RCC 7860 (cell line): ENCODE measurements at places on chromosomes 12 and 14.
A peak's percentile ranks its signal among the peaks of the same experiment; 100 is the strongest.

DNA sequence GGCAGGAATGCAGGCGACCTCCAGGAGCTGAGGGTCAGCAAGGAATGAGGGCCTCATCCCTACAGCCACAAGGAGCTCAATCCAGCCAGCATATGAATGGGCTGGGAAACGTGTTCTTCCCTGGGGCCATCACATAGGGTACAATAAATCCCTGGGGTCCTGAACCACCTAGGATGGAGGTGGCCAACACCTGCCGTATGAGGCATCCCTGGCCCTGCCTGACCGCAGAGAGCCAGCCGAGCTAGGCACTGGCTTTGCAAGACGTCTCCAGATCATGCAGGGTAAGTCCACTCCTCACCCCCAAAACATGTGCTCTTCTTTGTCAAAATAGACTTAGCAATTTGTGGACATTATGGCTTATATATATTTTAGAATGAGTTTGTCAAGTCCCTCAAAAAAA, 303.7 kb upstream of the DIO3 start:
- no peak for DNase-seq

DNA sequence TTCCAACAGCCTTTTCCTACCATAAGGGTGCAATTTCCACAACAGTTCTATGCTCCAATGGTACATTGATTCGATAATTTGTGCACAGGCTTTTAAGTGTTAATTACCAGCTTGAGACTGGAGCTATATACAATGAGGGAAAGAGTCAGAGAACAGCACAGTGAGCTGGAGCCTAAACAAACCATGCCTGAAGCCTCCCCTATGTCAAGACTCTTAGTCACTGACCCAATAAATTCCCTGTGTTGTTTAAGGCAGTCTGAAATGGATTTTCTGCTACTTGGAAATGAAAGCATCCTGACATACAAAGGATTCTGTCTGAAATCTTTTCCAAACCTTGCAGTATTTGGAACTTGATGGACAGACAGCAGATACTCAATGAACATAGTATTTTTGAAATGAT, 149.0 kb downstream of the EFCAB11 start:
- no peak for DNase-seq

- DNase-seq = no peak
Observed at GRCh38 chr12:49225576-49226166, 36.8 kb upstream of the TUBA1A start.

GRCh38 chr14:38517426-38517825, 261.5 kb upstream of the CLEC14A start:
- DNase-seq = no peak

GRCh38 chr12:11794751-11795150, 145.3 kb downstream of the ETV6 start:
- peak; percentile 43 for DNase-seq

DNA sequence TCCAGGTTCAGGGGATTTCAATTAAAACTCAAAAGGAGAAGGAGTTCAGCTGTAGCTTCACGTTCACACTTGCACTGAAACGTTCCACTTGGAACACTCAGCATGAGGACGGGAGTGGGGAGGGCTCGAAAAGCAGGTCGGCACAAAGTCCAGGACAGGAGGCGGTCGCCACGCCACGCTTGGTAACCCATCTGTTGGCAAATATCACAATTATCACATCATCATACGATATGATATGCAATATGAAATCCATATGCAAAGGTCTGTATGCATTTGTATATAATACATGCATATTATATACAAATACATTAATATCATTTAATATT, 17.2 kb downstream of the ADGRD1 start:
- DNase-seq = no peak

DNA sequence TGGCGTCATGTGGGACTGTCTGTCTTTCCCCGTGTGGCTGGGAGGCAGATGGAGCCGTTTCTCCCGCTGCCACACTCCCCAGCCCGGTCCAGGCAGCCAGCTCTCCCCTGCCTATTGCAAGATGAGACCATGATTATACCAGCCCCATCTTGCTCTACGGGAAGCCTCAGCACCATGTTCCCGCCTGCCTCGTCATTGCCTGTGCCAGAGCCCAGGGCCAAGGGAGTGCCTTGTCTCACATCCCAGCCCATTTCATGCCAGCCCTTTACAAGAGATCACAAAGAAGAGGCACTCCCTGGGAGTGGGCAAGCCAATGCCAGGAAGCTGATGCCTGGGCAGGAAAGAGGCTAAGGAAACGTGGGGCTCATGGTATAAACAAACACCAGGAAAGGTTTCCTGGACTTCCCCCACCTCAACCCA, 23.9 kb downstream of the GPR68 start:
- no peak for DNase-seq

DNA sequence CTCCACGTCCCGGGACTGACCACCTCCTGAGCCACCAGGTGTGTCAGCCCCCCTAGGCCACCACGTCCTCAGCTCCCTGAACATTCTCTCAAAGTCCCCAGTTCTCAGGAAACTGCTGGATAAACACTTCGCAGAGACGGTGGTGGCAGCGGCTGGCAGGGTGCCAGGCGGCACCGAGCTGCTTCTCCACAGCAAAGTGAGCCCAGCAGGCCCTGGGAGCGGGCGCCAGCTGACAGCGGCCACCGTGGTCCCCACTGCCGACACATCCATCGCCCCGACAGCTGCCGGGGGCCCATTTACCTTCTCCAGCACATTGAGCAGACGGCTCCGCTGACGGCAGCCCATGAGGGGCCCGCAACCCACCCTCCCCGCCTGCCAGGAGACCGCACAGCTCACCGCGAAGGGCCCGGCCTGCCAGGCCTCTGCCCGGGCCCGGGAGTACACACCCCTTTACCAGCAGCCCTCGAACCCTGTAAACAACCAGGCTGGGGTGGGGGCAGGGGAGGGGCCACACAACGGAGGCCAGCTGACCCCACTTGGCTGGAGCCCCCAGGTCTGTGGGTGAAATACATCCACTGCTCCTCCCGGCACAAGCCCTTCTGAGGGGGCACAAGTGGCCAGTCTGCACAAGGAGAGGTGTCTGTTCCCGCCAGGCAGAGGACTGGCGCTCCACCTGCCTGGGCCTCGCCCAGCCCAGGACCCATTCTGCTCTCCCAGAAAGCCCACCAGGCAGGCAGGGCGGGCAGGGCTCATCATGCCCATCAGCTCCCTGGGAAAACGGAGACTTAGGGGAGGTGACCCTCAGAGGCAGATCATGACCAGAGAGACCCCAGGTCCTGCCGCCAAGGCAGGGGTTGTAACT, 10.5 kb downstream of the AKT1 start:
- DNase-seq = no peak

DNA sequence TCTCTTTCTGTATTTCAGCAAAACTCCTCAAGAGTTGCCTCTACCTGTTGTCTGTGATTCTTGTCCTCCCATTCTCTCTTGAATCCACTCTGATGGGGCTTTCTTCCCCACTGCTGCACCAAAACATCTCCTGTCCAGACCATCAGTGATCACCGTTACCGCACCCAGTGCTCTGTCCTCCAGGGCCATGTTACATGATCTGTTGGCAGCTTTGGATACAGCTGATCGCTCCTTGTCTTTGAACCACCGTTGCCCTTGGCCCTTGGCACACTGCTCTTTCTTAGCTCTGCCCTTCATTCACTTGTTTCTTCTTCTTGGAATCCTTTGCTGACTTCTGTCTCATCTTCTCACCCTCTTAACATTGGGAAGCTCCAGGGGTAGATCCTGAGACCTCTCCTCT, 333.7 kb upstream of the FKBP4 start:
- DNase-seq = no peak

DNA sequence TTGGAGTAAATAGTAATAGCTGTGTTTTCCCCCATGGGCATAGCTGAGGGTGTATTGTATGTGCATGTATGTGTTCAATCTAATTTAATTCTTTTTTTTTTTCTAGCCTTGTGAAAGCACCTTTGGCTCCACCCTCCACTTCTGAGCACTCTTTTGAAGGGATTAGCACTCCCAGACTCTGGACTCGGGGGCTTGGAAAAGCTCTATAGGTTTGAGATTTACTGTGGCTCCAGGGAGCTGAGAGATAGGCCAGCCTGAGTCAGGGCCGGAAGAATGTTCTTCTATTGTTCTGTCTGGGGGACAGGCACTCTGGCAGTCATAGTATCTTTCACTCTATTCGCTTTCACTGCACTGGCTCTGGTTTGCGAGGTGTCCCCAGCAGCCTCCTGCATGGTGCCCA, 540.0 kb upstream of the TBX3 start:
- no peak for DNase-seq

DNA sequence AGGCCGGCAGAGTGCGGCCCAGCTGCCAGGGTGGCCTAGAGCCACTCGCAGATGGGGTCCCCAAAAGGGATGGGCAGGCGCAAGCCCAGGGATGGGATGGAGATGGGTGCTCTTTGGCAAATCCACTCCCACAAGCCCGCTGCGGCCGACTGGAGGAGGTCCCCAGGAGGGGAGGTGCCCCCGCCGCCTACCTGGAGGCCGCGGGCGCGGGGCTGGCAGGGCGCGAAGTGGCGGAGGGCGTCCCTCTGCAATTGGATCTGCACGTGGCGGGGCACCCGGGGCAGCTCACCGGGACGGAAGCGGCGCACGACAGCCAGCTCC, 730 bp downstream of the PPP1R3E start:
- DNase-seq = no peak

DNA sequence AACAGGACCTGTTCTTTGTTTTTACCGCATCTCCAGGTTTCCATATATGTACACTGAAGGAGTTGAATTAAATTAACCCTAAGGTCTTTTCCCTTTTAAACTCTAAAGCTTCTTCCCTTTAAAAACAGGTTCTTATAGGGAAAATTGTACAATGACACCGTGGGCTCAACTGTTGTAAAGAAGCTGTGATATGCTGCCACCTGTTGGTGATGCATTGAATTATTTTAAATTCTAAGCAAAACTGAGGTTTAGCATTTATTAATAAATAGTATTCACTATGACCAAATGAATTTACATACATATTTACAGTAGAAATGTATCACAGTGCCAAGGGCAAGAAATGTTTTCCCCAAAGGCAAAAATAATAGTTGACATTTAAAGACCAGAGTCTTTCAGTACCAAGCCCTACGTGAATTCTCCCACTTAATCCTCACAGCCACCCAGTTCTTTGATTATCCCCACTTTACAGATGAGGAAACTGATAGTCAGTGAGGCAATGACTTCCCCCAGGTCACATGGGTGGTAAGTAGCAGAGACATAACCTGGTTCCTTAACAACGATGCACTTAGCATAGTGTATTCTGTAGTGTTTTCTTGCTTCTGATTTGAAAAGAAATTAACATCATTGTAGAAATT, 35.7 kb upstream of the TMEM263 start:
- peak; percentile 31 for DNase-seq

DNA sequence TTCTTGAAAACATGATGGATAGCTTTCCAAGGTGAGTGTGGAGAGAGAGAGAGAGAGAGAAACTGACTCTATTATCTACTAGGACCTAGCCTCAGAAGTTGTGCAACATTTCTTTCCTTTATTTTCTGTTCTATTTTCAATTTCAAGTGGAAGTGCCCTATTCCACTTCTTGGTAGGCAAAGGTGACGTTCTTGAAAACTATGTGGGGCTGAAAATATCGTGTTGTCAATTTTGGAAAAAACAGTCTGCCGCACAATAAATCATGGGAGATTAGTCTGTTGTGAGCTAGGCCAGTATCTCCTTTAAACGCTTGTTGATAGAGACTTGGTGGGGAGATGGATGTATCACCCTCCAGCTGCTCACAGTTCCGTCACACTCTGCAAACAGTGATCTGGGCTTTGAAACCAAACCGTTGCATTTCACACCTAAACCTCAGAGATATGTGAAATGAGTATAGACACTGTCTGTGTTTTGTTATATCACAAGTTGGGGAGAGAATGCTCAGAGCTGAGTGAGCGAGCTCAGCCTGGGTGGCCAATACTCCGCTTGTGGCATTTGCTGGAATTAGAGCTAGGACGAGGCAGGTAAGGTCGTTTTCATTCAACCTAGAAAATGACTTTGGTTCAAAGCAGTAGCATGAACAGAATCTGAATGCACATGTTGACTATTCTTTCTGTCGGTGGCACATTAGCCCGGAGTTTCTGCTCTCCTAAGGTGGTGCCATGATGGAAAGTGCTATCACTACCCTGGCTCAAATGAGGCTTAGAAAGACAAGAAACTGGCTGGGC, 75.1 kb upstream of the ST8SIA1 start:
- DNase-seq = no peak

DNA sequence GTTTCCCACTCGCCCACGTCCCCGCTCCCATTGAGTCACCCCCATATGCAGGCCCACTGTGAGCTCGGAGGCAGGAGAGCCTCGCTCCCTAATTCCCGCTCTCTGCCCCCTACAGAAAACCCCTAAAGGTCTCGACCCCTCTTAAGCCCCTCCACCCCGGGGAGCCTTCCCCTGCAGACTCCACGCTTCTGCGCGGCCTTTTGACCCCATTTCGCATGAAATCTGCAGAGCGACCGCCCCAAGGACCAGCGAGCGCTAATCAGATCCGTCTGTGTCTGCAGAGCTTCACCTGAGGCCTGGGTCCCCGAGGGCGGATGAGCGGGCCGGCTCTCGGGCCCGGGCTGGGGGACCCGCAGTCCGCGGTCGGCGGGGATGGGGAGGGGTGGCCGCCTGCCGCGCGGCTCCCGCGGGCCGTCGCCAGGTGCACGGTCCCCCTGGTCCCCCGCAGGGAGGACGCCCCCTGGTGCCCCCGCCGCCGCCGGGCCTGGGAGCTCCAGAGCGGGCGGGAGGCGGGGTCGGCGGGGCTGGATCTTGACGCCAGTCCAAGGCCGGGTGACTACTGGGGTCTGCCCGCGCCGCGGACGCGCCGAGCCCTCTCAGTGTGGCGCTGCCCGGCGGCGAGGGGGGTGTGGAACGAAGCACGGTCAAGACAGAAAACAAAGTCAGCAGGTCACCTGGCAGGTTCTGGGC, 10.1 kb downstream of the BMP4 start:
- DNase-seq = no peak

- peak; percentile 65 for DNase-seq
Observed at GRCh38 chr12:49515266-49515665, 23.6 kb upstream of the KCNH3 start.

- DNase-seq = no peak
Observed at GRCh38 chr12:108597559-108598471, at the start of gene TMEM119. Gene TMEM119 (minus strand): TSS chr12:108598084. CDS start chr12:108592383, 5,701 bp downstream.

DNA sequence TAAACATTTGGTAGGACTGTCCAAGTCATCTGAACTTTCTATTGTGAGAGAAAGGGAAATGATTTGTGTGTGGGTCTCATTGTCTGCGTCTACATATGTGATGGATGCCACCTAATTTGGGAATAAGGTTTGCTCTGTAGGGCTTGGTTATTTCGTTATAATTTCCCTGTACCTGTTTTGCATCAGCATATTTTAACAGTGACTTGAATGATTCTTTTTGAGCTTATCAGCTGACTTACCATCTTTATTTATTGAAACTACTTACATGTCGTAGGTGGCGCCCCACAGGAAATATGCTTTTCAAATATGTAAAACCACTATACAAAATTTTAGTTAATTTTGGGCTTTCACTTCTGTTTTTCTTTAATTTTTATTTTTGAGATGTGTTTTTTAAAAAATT, 56.5 kb upstream of the BCAT1 start:
- DNase-seq = no peak
